Stimulated activated naive CD8-positive, alpha-beta T cell treated with anti-CD3 and anti-CD28 coated beads, Interleukin-15, Interleukin-2, amounts not matched to agents 100 U/mL and 50 U/mL, for 24 hours (primary cell): ENCODE measurements at places on chromosomes 5 and 9.
A peak's percentile ranks its signal among the peaks of the same experiment; 100 is the strongest.

DNA sequence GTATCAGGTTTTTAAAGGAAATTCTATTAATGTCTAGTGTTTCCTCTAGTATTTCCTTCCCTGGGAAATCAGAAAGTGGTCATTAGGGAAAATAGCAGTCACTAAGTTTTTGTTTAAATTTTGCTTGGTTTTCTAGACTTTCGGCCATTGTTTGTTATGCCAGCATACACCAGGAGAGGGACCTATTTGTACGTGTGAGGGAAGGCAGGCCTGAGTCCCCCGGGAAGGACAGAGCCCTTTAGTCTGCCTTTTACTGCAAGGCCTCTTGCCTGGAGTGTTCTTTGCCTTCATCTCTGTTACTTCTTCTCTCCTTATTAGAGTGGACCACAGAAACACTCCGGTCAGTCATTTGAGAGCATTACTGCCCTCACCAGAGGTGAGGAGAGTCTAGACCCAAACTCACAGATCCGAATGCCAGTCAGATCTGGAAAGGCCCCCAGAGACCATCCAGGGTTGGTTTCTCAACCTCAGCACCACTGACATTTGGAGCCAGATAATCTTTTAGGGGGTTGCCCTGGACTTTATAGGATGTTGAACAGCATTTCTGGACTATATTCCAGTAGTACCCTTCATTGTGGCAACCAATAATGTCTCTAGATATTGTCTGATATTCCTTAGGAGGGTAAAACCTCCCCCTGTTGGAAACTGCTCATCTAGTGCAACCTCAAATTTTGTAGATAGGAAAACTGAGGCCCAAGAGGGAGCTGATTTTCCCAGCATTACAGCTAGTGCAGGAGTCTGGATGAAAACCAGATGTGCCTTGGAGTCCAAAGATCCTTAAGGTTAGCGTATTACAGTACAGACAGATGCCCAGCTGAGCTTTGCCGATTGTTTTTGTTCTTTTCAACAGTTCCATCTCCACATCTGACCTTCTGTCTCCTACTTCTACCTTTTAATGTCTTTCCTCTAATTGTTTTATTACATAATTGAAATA is 93.0 kb upstream of the NIPAL4 start:
- DNase-seq = no peak

DNA sequence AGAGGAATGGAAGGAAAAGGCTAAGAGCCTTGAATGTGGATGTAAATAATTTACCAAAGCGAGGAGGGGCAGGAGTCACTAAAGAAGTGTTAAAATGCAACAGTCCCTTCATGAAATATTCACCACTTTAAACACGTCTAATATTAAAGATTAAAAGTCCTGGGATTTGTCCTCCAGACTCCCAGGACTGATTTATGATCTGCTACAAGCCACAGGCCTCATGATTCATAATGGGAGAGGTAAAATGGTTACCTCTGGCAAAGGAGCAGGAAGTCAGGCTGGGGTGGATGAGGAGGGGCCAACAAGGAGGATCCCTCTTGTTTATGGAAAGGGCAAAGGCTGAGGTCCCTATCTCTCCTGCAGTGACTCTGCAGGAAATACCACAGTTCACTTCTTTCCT is 292.4 kb downstream of the TRIM32 start:
- DNase-seq = no peak

DNA sequence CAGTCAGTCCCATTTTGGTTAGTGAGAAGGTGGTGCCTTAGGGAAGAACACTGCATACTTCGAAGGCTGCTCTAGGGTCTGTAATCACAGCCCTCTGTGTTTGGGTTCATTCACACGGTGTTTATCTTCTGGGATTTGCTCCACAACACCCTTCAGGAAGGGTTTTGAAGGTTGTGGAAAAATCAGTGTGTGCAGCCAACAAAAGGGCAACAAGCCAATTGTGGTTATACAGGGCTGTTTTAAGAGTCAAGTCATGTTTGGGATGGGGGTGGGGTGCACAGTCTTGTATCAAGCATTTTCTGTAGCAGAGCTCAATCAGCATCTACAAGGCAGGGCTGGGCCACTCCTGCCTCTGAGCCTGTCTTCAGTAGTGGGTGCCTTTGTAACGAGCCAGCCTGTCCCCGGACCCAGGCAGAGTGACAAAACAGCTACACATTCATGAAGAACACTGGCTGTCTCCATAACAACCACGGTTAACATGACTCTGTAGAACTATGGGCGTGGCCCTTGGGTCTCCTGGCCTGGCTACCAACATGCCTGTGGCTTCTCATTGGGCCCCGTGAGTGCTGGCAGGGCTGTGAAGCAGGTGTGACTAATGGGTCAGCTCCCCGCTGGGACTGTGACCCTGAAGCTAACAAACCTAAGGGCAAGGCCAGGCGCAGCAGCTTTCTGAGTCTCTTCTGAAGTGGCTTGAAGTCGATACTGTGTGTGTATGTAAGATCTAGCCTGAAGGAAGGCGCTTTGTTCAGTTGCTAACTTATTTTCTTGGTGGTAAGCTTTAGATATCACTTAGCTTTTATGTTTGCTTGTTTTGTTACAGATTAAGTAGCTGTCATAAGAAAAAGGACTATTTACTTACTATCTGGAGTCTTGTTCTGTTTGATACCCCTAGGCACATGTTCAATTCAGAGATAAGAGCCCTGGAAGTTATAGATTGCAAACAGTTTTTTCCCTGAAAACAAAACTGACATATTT is 27.9 kb upstream of the GOLM1 start:
- no peak for DNase-seq

- DNase-seq = no peak
Measured at GRCh38 chr9:129327552-129328328, 149.7 kb upstream of the IER5L start.

DNA sequence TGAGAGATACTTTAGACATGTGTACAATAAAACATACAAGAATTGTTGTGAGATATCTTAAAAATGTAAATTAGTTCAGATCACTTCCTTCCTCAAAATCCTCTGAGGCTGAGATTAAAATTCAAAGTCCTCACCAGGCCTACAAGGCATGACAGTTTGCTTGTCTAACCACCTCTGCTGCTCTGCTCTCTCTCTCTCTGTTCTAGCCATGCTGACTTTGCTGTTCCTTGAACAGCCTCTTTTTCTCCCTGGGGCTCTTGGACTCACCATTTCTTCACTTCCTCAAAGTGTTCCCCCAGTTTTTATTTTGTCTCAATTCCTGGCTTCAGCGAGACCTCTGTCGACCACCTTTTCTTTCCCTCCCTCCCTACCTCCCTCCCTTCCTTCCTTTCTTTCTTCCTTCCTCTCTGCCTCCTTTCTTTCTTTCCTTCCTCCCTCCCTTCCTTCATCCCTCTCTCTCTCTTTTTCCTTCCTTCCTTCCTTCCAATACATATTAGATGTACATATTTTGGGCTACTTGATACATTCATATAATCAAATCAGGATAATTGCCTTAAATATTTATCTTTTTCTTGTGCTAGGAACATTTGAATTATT is 27.0 kb downstream of the CATSPER3 start:
- DNase-seq = no peak

DNA sequence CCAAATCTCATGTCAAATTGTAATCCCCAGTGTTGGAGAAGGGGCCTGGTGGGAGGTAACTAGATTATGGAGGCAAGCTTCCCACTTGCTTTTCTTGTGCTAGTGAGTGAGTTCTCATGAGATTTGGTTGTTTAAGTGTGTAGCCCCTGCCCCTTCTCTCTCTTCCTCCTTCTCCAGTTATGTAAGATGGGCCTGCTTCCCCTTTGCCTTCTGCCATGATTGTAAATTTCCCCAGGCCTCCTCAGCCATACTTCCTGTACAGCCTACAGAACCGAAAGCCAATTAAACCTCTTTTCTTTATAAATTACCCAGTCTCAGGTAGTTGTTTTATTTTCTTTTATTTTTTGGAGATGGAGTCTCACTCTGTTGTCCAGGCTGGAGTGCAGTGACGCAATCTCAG is 18.2 kb upstream of the TXNDC8 start:
- DNase-seq = no peak

GRCh38 chr5:147818290-147818689 is 13.2 kb downstream of the SPINK1 start:
- DNase-seq = no peak

- no peak for DNase-seq
Measured at GRCh38 chr5:129125819-129126218, 31.3 kb downstream of the ISOC1 start.

DNA sequence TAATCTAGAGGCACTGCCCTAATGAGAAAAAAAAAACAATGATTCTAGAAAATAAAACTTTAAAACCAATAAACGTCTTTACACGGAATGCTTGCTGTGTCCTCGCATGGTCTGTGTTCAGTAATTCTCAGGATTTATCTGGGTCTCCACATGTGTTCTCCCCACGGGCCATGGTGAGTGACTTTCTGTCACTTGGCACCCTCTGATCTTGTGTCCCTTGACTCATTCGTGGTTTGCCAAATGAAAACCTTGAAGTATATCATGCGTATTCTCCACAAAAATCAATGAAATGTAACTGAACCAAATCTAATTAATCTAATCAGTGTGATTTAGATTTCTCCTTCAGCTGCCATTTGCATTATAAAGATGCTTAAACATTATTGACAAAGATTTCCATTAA is 48.0 kb downstream of the UBE2QL1 start:
- no peak for DNase-seq

GRCh38 chr5:139061274-139061673 is 136.9 kb downstream of the SIL1 start:
- no peak for DNase-seq

DNA sequence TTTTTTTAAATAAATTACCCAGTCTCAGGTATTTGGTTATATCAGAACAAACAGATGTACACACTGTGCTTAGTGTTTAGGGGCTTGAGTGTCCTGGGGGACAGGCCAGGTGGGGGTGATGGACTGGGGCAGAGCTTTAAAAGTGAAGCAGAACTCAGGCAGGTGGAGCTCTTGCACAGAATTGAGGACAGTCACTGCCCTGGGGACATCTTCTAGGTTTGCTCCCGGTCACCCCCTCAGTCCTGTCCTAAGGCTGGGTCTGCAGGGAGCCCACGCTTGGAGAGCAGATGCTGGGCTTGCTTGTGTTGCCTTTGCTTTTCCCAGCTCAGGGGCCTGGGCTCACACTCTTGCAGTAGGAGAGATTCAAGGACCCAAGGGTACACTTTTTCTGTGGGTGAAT is 10.8 kb downstream of the GADD45G start:
- no peak for DNase-seq

DNA sequence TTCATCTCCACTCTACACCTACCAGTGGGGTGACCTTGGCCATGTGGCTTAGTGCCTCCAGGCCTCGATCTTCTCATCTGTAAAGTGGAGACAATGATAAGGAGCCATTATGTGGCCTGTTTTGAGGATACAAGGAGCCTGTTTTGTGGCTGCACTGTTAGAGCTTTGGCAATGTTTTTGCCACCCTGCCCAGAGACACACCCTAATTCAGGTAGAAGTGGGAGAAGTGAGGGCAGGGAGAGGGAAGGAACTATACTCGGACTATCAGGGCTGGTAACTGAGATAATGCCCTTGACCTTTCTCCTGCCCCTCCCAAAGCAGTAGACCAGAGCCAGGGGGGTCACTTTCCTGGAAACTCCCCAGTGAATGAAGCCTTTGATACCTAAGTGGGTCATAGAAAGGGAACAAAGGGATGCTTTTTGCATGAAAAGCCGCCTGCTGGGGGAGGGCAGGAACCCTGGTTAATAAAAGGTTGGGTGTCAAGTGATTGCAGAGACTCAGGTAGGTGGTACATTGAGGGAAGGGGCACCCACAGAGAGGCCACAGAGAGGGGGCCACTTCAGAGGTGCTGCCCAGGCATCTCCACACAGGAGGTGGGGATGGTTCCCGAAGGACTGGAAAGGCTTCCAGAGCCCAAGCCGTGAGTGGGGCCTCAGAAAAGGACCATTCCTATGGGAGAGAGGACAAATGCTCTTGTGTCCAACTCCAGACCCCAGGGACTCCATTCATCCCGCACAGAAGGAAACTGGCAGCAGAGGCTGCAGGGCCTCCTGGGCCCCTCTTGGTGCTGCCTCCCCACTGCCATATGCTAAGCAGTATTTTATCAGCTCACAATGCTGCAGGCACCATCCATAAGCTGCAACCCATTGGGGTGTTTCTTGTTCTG is 42.3 kb upstream of the VDAC1 start:
- DNase-seq = no peak

- DNase-seq = no peak
Measured at GRCh38 chr5:127935398-127935797, 148.2 kb upstream of the SLC12A2 start.

- no peak for DNase-seq
Measured at GRCh38 chr5:67259548-67260215, 63.1 kb upstream of the CD180 start.

DNA sequence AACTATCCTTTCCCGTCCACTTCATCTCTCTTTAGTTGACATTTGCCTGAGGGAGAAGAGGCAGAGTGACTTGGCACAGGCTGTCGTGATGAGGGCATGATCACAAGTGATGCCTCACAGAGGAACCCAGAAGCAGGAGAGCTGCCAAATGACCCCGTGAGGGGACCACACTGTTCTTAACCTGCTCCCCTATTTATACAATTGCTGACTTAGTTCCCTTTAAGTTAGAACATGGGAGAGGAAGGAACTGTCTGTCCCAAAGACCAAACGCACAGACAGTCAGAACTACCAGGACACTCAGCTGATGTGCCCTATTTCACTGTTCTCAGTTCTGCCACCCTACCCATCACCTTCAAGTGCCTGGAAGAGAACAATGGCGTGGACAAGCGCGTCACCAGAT is 73.7 kb downstream of the SLC1A3 start:
- DNase-seq = no peak

DNA sequence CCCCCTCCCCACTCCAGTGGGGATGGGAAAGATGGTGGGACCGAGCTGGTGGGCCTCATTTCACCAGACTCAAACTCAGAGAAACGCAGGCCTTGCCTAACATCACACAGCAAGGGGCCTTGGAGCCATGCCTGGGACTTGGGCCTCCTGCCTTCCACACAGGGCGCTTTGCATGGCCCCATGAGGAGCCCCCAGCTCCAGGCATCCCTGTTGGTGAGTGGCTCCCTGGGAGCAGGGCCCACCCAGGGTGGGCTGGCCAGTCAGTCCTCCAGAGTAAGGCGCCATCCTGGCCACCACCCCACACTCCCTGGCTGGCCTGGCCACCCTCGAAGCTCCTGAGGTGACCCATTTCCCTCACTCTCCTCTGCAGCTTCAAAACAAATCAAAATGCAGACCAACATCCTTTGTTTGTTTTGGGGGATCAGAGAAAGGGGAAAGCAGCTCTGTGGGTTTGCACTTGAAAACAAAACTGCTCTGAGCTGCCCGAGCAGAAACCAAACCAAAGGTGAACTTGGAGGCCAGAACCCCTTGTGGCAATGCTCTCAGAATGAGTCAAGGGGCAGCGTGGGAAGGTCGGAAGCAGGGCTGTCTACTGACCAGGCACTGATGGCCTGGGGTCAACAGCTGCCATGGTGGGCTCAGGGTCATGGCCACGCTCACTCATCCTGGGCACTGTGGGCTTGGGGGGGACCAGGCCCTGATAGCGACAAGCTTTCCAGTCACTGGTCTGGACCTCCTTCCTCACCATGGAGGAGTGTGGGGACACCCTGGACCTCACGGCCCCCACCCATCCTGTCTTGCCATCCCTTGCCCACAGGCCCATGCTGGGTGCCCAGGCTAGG is 37.0 kb upstream of the VDAC1 start:
- peak; percentile 28 for DNase-seq
